ENCODE measurements at places on chromosomes 11 and 22.

DNA sequence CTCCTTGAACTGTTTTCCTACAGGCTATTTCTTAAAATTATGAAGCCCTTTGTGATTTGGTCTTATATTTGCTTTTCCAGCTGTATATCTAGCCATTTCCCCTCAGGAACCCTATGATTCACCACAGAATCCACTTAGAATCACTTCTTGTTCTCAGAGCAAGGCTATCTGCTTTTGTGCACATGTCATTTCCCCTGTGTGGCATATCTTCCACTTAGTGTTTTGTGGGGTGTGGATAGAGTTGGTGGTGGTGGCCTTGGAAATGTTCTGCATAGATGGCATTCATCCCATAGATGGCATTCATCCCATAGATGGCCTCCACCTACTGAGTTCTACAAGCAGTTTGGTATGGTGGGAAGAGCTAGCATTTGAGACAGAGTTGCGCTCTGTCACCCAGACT is 44.7 kb downstream of the SWAP70 start:
- DNase-seq, result peak; percentile 80

GRCh38 chr11:121649798-121650197 is 197.0 kb upstream of the SORL1-AS1 start:
- DNase-seq, result no peak

DNA sequence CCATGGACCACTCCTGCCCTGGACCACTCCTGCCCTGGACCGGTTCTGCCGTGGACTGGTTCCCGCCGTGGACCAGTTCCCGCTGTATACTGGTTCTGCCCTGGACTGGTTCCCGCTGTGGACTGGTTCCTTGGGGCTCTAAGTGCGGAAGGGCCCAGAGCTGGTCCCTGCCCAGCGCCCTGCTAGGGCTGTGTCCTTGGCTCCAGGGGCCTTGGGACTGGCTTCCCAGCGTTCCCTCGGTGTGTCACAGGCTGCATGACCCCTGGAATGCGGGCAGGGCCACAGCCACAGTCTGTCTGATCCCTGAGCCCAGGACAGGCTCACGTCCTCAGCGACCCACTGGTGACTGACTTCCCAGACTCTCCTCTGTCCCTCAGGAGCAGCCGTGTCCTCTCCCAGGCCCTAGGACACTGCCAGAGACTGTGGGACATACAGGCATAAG is 412.2 kb downstream of the TBC1D22A start:
- no peak for DNase-seq

DNA sequence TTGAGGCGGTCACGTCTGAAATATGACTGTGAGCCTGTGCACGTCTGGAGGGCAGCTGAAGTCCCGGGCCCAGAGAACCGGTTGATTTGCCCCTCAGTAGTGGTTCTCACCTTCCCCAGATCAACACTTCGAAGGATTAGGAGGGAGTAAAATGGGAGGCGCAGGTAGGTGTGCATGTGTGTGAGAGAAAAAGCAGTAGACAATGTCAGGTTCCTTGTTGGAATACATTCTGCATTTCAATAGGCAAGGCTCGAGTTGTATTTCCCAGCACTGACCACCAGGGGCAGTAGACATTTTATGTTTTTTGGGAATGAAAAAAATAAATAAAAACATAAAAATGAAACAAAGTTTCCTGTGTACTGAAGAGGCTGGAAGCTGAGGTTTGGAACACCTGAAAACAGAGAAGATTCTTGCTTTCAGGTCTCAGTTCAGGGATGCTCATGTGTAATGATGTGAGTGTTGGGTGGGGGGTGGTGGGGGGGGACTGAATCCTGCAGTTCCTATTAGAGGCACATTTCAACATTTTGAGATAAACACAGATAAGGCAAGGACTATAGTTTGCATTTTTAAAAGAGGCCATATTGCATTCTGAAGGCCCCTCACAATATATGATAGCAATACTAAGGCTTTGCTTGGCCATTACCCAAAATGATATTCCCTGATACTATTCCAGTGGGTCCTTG is 333.9 kb downstream of the CADM1 start:
- DNase-seq, result no peak

GRCh38 chr22:22931557-22932270 is 44.1 kb downstream of the IGLL5 start:
- DNase-seq, result no peak

DNA sequence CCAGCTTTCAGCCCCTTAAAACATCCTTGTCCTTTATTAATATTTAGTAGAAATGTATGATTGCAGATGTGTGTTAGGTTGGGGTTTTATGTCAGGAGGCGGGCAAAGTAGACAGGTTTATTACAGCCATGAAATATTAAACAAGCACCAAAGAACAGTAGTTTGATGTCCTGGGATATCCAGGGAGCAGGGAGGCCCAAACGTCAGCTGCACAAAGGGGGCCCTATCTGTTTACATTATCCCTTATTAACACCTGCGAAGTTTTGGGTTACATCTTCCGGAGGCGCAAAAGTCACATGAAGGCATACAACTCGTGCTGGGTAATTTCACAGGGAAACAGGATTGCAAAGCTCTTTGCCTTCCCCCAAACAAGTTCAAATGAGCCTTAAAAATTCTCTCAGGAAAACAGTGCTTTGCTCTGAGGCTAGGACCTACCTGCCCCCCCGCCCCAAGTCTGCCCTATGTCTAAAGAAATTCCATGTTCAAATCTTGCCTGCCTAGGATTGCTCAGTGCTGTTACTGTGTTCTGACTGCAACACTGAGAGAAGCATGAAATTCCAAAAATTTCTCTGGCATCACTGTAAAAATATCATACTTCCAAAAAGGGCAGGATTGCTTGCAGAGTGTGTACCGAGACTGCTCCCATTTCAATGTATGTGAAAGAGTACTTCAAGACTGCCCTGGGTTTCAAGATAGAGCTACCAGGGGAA is 8.9 kb downstream of the MN1 start:
- DNase-seq, result no peak

GRCh38 chr11:104633226-104633625 is 265.0 kb downstream of the CASP12 start:
- no peak for DNase-seq

DNA sequence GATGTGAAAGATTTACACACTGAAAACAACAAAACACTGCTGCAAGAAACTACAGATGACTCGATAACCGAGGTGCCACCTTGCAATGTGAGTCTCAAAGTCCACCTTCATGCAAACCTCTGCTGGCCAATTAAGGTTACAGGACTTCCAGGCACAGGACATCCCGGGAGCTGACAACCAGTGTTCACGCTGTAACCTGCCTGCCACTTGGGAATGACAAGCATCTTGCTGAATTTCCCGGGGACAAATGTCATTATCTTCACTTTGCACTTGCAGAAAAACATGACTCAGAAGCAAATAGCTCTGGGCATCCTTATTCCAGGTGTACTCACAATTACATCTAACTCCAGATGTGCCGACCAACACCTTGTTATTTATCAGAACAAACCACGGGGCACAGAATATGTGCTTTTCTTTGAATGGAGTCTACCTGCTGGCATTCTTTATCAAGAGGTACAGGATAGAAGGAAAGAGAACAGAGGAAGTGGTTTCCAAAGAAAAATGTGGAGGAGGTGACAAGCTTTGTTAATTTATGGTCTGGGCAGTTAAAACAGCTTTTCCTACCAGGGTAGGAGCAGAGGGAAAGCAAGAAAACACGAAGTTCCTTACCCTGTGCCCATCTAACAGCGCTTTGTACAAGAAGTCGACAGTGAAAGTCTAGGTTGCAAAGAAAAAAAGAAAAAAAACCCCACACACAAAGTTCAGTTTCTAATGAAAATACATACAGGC is 72.3 kb downstream of the SHANK2 start:
- no peak for DNase-seq

GRCh38 chr11:113168354-113169342 is 145.7 kb upstream of the TTC12 start:
- no peak for DNase-seq

DNA sequence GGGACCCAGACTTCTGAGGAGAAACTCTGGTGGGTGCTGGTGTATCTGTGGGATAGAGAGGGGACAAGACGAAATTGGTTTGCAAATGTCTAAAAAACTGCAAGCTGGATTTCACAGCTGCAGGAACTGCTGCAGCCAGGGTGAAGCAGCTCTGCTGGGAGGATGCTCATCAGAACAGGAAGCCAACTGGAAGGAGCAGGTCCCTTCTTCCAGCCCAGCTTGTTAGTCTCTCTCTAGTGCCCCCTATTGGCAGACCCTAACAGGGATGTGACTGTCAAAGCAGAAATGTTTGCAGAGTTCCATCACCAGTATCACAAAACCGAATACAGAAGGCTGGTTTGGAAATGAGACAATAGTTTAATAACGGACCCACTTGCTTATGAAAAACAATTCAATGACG is 74.8 kb upstream of the SLC22A12 start:
- no peak for DNase-seq

DNA sequence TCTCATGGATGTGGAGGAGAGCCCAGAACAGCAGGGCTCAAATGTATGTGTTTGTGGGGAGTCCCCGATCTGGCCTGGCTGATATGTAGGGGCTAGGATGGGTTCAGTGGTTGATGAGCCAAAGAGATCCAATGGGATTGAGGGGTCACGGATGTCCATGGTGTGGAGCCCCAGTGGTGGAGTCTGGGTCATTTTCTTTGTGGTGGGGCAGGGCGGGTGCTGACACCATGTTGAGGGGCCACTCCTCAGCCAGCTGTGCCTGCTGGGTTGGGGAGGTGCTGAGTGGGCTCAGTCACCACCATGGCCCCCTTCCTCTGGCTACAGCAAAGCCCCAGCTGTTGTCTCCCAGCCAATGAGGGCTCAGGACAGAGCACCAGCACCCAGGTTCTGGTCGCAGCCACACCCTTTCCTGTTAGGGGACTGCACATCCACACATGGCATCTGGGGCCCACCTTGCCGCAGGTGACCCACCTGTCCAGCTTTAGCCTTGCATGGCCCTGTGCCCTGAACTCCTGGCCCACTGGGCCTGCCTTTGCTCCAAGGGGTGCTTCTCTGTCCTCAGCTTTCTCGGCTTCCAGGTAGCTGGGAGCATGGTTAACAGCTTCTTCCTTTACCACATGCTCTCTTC is 3.2 kb upstream of the GNAZ start:
- no peak for DNase-seq

GRCh38 chr22:42970029-42970428 is 44.9 kb downstream of the PACSIN2 start:
- DNase-seq, result no peak

GRCh38 chr11:117281159-117281558 is 10.0 kb upstream of the BACE1-AS start:
- no peak for DNase-seq

DNA sequence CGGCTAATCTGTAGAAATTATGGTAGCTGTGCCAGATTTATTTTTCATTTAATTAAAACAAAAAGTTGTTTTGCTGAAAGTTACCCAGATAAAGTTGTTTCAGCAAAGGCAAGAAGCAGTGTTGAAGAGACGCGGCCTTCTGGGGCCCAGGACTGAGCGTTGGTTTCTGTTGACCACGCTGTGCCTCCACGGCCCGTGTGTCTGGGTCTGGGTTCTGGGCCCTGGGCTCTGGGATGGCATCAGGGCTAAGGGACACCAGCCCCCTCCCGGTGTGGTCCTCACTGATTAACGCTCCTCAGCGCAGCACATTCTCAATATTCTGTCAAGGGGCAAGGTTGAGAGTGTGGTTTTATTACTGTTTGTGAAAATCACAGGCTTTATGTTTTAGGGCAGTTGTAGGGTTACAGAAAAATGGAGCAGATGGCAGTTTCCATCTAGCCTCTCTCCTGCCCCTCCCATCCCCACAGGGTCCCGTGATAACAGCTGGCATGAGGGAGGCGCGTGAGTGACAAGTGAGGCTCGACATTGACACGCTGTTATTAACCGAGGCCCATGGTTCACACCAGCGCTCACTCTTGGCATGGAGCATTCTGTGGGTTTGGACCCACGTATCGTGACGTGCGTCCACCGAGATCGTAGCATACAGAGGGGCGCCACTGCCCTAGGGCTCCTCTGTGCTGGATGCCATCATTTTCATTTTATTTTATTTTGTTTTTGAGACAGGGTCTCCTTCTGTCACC is 1231.4 kb downstream of the BRD1 start:
- no peak for DNase-seq

GRCh38 chr11:15034687-15035267 is 38.6 kb upstream of the CALCB start:
- DNase-seq, result no peak

DNA sequence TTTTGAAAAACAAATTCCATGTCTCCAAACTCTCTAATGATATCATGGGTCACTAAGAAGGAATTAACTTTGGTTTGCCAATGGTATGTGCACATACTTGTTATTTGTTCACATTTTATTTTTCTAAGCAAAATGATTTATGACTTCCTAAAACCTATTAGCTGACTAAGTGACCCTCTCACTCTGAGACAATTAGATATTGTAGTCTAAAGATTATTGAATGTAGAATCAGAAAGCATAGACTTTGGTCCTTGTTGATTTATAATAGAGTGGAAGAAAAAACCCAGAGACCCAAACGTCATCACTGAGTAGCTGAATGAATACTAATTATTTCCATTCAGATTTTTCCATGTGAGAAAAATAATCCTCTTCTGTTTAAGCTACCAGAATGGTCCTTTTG is 243.5 kb upstream of the ANO3 start:
- no peak for DNase-seq

DNA sequence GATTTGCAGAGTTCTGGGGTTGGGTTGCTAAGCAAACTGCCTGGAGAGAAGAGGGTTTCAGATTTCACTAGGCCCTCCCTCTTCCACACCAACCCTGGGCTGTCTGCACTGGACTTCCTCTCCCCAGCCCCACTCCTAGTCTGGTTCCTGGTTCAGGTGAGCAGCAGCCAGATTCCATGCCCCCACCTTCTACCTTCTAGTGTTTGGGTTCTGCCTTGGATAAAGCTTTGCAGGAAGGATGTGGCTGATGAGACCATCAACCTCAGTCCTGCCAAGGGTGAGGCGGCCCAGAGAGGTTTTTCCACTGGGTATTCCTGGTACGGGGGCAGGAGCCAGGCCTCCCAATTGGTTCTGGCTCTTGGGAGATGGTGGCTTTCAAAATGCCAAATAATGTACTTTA is 68.3 kb downstream of the BCR start:
- no peak for DNase-seq

DNA sequence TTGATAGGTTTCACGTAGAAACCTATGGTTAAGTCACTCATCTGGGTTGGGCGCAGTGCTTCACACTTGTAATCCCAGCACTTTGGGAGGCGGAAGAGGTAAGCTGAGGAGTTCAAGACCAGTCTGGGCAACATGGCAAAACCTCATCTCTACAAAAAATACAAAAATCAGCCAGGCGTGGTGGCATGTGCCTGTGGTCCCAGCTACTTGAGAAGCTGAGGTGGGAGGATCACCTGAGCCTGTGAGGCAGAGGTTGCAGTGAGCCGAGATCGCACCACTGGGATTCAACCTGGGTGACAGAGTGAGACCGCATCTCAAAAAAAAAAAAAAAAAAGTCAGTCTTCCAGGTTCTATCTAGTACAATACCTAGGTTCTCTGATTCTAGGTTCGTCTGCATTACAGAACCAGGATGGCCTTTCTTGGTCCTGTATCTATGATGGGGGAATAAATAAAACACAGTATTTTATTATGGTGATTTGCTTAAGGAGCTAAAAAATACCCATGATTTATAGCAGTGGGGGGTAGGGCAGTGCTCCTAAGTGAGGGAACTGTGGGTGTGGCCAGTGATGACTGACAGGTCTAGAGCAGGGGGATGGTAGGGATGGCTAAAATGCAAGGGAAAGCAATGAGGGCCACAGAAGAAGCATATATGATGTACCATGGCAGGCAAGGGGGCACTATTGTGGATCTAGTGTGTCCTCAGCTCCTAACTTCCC is 65.5 kb upstream of the NUP160 start:
- DNase-seq, result no peak

Data from GDM1 (cell line).